ENCODE measurements at places on chromosomes 2 and 18. TPM values are rescaled to one million over a fixed set of nuclear protein-coding genes. Genes with fewer than 3 reads are reported as not detected.

GRCh38 chr2:191415858-191416257 is 170.7 kb downstream of the MYO1B start:
- no peaks in the 10 kb centered on the region for H3K27me3 ChIP-seq
- DNase-seq: no peak
- H3K27ac ChIP-seq: no peak overlapping the region

- H3K27me3 ChIP-seq: no peaks in the 10 kb centered on the region
- H3K36me3 ChIP-seq: peaks cover 54% of the 10 kb centered on the region
- H3K27ac ChIP-seq: no peak overlapping the region
- no peak overlapping the region for H3K4me3 ChIP-seq
Observed at GRCh38 chr2:173238385-173238784, 116.3 kb upstream of the CDCA7 start.

The DNER gene
- 1.2 TPM for total RNA-seq

DNA sequence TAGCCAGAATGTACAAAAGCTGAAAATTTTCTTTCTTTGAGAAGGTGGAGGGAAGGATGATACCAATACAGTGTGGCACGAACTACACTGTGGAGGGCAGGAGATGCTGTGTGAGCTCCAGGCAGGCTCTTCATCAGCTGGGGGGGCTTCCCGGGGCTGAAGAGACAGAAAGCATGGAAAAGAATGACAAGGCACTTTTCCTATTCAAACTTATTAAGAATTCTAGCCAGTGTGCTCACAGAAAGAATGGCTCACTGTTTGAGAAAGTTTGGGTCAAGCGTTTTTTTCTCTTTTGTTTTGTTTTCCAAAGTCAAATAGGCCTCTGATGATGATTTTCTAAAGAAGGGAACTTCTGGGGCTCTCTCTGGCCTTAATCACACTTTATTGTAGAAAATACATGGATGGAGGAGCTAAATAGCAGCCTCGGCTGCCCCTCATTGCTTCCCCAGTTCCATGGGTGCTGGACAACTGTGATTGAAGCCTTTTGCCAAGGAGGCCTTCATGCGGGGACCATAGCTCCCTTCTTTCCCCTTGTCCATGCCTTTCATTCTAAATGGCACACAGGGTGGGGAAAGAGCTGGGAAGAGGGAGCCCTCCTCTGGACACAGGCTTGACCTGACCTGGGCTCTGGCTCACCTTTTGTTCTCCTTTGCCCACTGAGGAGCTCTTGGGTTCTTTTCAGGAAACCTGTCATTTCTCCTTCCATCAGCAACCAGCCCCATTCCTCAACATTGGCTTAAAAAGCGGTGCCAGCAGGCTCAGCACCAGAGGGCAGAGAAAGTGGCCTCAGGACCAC is 130.6 kb downstream of the TDRD15 start:
- H3K27ac ChIP-seq: no peak overlapping the region
- no peaks in the 10 kb centered on the region for H3K4me1 ChIP-seq
- no peaks in the 10 kb centered on the region for H3K27me3 ChIP-seq
- H3K36me3 ChIP-seq: no peaks in the 10 kb centered on the region
- no peak overlapping the region for H3K4me3 ChIP-seq
- DNase-seq: no peak

- no peak for DNase-seq
- no peak overlapping the region for H3K4me3 ChIP-seq
- no peaks in the 10 kb centered on the region for H3K27me3 ChIP-seq
- H3K4me1 ChIP-seq: no peaks in the 10 kb centered on the region
- no peak overlapping the region for H3K27ac ChIP-seq
Observed at GRCh38 chr2:178804791-178805190, 2.4 kb downstream of the TTN start.

The MEP1B gene
- not detected for total RNA-seq

DNA sequence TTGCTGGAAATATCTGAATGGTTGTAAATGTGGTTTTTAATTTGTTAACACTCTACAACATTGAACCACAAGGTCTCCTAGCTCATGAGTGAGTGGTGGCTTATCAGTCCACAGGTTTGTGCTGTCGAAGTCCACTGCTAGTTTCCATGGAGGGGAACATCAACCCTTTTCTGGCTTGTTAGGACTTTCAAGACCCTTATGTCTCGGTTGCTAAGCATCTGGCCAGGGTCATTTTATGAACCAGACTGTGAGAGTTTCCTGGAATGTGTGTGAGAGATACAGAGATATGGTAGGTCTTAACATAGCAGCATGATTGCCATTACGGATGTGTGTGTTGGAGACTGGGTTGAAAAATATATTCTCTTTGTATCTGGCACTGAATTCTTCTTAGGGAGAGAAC is 36.9 kb downstream of the KCNE4 start:
- H3K4me1 ChIP-seq: no peaks in the 10 kb centered on the region
- no peaks in the 10 kb centered on the region for H3K36me3 ChIP-seq
- H3K27me3 ChIP-seq: no peaks in the 10 kb centered on the region
- DNase-seq: no peak
